Cardiac ventricle fibroblast (primary cell): ENCODE measurements at places on chromosomes 2 and 18. TPM values are rescaled to one million over a fixed set of nuclear protein-coding genes. Genes with fewer than 3 reads are reported as not detected.

Gene MARCO
- not detected in 2 replicates for total RNA-seq

Gene CRYGD
- total RNA-seq: not detected in 2 replicates

Gene FARSB
- 12.6 and 13.2 TPM in 2 replicates for total RNA-seq

Gene SPHKAP
- 0.05 TPM in 1 of 2 replicates, not detected in the other for total RNA-seq
